ENCODE measurements at places on chromosomes 4 and X.

GRCh38 chr4:141155586-141155985, 22.3 kb upstream of the RNF150 start:
- no peak for DNase-seq

- no peak for DNase-seq
These were observed 25.2 kb upstream of the GLOD5 start for GRCh38 chrX:48736303-48736702.

GRCh38 chr4:25727711-25728493, 72.3 kb downstream of the SLC34A2 start:
- no peak for DNase-seq

DNA sequence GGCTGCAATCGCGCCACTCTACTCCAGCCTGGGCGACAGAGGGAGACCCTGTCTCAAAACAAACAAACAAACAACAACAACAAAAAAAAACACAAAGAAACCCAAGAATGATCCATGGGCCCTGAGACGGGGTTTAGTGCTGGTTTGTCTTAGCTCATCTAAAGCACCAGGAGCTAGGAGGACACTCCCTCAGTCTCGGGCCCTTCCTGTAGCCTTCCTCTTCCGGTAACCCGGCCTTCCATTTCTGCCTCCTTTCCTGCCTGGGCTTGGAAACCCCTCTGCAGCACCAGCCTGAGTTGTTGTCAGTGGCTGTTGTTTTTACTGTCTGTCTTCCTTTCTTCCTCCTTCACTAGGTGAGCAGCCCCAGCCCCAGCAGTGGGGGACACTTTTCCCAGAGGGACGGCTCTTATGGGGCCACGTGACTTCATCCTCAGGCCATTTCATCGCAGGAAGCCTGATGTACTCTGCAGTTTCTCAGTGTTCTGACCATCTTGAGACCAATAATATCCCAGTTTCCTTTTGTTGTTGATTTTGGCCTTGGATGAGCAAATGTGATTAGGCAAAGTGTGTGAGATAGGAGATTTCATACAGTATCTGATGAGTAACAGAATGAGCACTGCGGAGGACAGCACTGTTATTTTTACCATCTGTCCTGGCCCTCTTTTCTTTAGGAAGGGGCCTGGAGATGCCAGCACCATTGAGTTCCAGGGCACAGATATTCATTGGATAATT, 90.1 kb downstream of the ANAPC4 start:
- no peak for DNase-seq

DNA sequence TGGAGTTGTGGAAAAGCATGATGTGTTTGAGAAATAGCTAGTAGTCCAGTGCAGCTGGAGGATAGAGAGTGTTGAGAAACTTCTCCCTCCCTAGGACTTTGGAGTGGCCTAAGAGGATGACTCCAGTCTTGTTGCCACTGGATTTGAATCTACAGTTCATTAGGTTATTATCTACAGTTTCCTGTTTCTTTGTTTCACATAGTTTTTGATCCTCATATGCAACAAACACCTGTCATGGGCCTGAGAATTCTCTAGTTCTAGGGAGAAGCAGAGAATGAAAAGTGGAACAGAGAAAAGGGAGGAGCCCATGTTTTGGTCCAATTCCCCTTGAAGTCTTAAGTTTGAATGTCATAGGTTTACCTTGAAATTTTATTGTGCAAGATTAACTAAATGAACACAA, 73.6 kb upstream of the TBC1D9 start:
- no peak for DNase-seq

- no peak for DNase-seq
These were observed 70.2 kb upstream of the TLR3 start for GRCh38 chr4:185998791-185999190.

- no peak for DNase-seq
These were observed 15.9 kb upstream of the NOCT start for GRCh38 chr4:138999666-139000065.

DNA sequence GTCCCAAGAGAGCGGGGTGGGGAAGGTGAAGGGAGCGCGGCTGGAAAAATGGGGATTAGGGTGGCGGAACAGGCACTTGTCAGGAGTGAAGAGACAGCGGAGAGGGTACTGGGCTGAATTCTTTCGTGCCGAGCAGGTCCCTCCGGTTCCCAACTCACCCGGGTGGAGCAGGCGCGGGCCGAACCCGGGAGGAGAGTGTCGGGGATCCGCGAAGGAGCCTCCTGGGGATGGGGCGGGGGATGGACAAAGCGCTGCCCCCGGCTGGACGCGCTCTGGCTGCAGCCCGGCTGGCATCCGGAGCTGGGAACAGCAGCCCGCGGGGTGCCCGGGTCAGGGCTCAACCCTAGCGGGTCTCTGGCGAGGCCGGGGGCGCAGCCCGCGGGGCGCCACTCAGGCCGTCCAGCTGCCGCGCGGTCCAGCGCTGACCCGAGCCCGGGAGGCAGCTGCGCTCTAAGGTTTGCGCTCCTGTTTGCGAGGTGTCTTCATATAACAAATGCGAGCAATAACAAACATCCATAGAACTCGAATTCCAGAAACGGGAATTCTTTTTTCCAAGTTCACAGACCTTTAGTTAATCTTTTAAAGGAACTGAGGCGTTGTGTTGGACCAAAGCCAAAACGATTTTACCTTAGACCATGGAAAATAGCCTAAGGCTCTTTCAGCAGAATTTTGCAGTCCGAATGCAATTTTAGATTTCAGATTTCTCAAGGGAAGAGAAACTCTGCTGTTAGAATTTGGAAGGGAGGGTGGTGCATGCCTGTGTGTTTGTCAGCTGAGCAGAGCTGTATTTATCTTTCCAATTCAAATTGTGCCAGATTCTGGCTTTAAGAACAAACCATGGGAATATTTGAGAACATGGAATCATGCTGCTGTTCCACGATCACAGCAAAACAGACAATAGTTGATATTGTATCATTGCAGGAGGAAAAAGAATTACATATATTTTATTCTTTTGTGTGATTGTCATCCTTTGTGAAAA, 744 bp downstream of the NPY5R start:
- DNase-seq = no peak

- no peak for DNase-seq
These were observed 42.0 kb upstream of the UGDH start for GRCh38 chr4:39569209-39569608.

- no peak for DNase-seq
These were observed at the start of gene PPEF1 for GRCh38 chrX:18707426-18708049. PPEF1 (plus strand) TSS chrX:18707645; CDS start chrX:18707781, 136 bp downstream.

- no peak for DNase-seq
These were observed 31.8 kb downstream of the ANXA10 start for GRCh38 chr4:168124008-168124641.

All from stimulated activated CD8-positive, alpha-beta memory T cell treated with anti-CD3 and anti-CD28 coated beads, Interleukin-12 subunit alpha, Interleukin-12 subunit beta, amount 100 ng/mL, for 4 hours (primary cell).